ENCODE measurements at places on chromosomes 5 and 9.

DNA sequence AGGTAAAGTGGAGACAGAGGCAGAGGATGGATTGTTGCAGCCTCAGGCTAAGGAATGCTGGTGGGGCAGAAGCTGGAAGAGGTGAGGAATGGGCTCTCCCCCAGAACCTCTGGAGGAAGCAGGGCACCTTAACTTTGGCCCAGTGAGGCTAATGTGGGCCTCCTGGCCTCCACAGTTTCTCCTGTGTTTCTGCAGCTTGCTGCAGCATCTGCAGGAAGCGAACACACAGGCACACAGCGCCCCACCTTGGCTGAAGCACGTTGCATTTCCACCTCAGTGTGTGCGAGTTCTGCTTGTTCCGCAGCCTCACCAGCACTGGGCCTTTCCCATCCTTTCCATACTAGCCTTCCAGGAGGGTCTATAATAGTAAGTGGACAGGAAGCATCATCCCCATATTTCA lies 27.2 kb upstream of the ASS1 start:
- DNase-seq, result no peak

- DNase-seq, result no peak
These were observed 40.0 kb downstream of the AMBP start for GRCh38 chr9:114037961-114038723.

GRCh38 chr5:94268226-94268625 lies 350.2 kb downstream of the KIAA0825 start:
- DNase-seq, result no peak

DNA sequence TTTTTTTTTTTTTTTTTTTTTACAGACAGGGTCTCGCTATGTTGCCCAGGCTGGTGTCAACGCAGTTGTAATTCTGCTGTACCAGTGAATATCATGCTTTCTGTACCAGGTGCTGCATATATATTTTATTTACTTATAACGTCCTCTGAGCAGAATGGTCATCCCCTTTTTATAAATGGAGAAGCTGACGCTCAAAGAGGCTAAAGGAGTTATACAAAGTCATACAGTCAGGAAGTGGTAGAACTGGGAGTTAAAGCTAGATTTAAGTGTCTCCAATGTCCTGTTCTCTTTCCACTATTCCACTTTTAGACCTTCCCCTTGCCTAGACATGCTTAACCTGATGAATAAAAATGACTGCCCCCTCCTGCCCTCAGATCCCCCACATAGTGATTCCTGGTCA lies 1.2 kb upstream of the SIL1 start:
- no peak for DNase-seq

- DNase-seq, result peak; percentile 89
These were observed 406.9 kb upstream of the ACTBL2 start for GRCh38 chr5:57889558-57889957.

- DNase-seq, result peak; percentile 60
These were observed 45.9 kb downstream of the C9orf50 start for GRCh38 chr9:129574911-129575585.

DNA sequence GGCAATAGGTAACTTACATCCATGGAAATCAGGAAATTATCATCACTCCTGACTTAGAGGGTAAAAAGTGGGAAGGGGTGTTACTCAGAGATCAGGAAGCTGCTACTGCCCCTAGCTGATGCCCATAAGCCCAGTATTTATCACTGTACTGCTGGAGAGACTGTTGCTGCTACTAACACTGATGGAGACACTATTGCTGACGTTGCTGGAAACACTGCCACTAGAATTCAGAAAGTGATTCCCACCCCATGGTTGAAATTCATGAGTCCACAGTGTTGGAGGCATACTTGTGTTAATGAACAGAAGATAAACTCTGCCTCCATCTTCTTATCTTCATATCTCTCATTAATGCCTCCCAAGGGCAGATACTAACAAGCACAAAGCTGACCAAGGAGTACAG lies 97.6 kb downstream of the MTX3 start:
- DNase-seq, result no peak

- peak; percentile 40 for DNase-seq
These were observed 66.2 kb downstream of the NDST1 start for GRCh38 chr5:150573867-150574817.

DNA sequence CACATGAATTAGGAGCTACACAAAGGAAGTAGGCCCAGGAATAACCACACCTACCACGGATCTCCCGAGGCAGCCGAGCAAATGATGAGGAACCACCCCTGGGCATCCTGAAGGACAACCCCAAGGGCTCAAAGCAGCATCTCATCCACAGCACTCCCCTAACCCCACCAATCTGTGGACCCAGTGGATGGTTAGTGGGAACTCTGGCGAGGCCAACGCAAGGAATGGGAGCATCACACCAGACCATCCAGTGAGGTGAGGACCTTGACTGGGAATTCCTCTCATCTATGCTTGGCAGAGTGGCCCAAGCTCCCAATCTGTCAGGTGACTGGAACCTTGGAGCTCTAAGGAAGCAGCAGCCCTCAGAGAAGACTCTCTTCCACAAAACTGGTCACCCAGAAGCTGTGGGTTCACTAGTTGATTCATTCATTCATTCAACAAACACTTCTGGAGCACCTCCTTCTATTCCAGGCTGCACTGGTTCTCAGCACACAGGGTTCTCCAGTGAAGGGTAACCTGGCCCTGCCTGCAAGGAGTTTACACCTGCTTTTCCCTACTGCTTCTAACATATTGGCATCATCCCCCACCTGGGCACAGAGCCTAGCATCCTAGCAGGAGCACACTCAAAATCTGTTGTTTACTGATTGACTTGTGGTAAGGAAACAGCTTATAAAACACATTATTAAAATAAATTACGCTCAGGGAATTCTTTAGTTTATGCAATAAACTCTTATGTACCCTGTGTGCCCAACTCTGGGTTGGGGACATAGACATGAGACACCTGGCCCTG lies 4.9 kb downstream of the ACSL6 start:
- no peak for DNase-seq

- DNase-seq, result peak; percentile 23
These were observed 254.2 kb upstream of the TRPC7 start for GRCh38 chr5:136619556-136619955.

GRCh38 chr5:107820429-107820828 lies 149.7 kb upstream of the EFNA5 start:
- DNase-seq, result peak; percentile 8

GRCh38 chr5:126481243-126481642 lies 58.0 kb downstream of the GRAMD2B start:
- DNase-seq, result peak; percentile 88

DNA sequence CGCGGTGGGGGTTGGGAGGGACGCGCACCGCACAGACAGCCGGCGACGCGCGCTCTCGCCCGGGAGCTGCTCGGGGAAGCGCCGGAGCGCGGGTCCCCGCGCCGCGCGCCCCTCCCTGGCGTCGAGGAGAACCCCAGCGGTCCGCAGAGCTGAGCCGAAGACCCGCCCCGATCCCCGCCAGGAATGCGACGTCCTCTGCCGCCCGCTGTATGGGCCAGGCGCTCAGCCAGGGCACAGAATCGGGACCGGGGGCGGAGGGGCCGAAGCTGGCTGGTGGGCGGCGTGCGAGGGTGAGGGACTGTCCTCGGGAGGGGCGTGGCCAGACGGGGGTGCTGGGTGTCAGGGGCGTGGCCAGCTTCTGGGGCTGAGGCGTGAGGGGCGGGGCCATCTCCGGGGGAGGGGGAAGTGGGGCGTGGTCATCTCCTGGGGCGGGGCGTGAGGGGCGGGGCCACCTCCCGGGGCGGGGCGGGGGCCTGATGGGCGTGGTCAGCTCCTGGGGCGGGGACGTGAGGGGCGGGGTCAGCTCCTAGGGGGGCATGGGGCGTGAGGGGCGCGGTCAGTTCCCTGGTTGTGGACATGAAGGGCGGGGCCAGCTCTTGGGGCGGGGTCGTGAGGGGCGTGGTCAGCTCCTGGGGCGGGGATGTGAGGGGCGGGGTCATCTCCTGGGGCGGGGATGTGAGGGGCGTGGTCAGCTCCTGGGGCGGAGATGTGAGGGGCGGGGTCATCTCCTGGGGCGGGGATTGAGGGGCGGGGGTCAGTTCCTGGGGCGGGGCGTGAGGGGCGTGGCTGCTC lies 965 bp downstream of the PTGDS start:
- peak; percentile 47 for DNase-seq

- no peak for DNase-seq
These were observed 110.8 kb downstream of the ADRB2 start for GRCh38 chr5:148937239-148937638.

- DNase-seq, result no peak
These were observed 184.0 kb upstream of the NR4A3 start for GRCh38 chr9:99637641-99638040.

DNA sequence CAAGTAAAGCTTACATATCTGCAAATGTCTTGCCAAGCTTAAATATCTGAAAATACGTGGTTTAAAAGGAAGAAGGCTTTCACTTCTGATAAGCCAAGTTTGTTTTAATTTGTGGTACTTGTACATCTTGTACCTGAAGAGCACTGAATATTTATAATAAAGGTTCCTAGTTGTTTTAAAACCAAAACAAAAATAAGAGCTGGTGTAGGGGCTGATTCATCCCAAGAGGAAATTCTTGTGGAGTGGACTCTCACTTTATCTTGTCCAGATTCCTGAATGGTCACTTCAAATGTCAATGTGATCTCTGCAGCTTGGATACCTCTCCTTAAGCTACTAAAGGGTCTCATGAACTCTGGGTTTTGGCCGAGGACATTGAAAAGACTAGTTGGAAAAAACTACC lies 29.5 kb downstream of the MAMDC2 start:
- peak; percentile 55 for DNase-seq

DNA sequence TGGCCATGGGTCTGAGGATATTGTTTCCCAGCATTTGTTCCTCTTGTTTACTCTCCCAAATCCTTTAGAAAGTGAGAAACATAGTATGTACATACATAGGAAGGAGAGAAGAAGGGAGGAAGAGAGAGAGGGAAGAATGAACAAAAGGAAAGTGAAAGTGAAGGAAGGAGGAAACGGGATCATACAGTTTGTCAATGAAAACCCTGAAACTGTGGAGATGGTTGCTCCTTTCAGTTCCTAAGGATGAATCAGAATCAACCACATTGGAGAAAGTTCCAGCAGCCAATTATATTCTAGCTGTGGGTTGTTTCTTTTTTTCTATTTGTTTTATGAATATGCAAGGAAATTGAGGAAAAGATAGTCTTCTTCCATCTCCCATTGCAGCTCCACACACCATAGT lies 396.5 kb downstream of the MLLT3 start:
- no peak for DNase-seq

DNA sequence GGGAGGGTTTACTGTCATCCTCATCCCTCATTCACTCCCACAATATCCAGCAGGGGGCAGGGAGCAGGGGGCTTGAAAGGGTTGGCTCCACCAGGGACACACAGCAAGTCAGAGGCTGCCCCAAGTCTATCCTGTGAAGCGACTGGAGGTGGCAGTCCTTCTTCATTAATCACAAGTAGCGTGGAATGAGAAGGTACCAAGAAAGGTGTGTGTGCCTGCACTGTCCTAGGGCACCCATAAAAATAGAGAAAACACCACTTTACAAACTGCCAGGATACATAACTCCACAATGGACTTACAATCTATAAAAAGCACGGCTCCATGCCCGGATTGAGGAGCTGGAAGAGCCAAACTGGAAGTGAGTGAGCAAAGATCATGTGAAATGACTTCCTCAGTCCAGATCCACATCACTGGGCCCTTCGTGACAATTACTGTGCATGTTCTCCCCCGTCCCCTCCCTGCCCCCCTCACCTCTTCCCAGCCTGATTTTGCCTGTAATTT lies 183.9 kb downstream of the SLIT3 start:
- DNase-seq, result no peak

DNA sequence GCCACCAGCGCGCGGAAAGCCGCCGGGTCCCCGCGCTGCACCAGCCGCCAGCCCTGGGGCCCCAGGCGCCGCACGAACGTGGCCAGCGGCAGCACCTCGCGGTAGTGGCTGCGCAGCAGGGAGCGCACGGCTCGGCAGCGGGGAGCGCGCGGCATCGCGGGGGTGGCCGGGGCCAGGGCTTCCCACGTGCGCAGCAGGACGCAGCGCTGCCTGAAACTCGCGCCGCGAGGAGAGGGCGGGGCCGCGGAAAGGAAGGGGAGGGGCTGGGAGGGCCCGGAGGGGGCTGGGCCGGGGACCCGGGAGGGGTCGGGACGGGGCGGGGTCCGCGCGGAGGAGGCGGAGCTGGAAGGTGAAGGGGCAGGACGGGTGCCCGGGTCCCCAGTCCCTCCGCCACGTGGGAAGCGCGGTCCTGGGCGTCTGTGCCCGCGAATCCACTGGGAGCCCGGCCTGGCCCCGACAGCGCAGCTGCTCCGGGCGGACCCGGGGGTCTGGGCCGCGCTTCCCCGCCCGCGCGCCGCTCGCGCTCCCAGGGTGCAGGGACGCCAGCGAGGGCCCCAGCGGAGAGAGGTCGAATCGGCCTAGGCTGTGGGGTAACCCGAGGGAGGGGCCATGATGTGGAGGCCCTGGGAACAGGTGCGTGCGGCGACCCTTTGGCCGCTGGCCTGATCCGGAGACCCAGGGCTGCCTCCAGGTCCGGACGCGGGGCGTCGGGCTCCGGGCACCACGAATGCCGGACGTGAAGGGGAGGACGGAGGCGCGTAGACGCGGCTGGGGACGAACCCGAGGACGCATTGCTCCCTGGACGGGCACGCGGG lies at the start of gene TERT:
TERT (minus strand) TSS at position 234 of the 815 bp plus-strand sequence; CDS start at position 155, 79 bp downstream.
- DNase-seq, result no peak

DNA sequence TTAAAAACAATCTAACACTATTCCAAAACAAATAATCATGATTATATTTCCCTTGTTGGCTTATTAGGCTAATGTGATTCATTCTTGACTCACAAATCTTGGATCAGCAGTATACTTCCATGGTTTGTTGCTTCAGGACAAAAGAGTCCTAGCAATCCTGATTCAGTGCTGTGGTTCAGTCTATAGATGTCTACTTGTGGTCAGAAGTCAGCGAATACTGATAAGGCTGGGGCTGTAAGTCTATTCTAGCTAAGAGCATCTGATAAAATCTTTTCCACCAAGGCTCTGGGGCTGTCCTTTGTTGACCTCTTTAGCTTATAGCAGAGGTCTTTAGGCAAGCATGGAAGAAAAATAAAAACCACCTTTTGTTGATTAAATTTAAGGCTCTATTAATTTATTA lies 4.4 kb upstream of the SMIM3 start:
- peak; percentile 98 for DNase-seq

- DNase-seq, result no peak
These were observed 868.0 kb upstream of the CTNND2 start for GRCh38 chr5:12772276-12772675.

- no peak for DNase-seq
These were observed 25.6 kb downstream of the SLC6A3 start for GRCh38 chr5:1419476-1420210.

GRCh38 chr9:21969951-21970799 lies 24.0 kb downstream of the CDKN2A start:
- no peak for DNase-seq

- DNase-seq, result peak; percentile 59
These were observed 735 bp upstream of the RPL26L1 start for GRCh38 chr5:172958331-172959046.
